ENCODE measurements at places on chromosomes 16 and 17.

- no peak for DNase-seq
These were observed 1.7 kb upstream of the CBX8 start for GRCh38 chr17:79798299-79799173.

- DNase-seq: no peak
These were observed 1.7 kb downstream of the USP32 start for GRCh38 chr17:60390186-60390585.

- DNase-seq: no peak
These were observed 147.5 kb upstream of the RBFOX1 start for GRCh38 chr16:7185165-7185564.

- DNase-seq: no peak
These were observed 15.0 kb downstream of the ZDHHC7 start for GRCh38 chr16:84996365-84996764.

DNA sequence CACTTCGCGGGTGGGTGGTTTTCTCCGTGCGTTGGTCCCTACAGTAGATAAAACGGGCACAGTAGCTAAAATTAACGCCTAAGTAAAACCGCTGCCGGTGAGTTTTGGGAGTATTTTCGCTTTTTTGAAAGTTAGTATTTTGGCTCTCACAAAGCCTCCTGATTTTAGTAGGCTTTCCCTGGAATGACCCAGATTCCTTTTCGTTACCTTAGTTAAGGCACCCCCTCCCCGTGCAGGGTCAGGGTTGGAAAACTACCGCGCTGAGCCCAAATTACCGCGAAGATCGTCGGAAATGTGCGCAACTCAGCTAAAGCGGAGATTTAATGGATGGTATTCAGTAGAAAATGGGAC, 28.3 kb upstream of the ST6GALNAC1 start:
- DNase-seq: no peak
